Effector CD4-positive, alpha-beta T cell (primary cell): ENCODE measurements at places on chromosomes 3 and 15.

GRCh38 chr3:51669241-51670052 lies 1.6 kb upstream of the TEX264 start:
- peak; percentile 79 for DNase-seq

GRCh38 chr15:28954466-28955159 lies 68.8 kb downstream of the APBA2 start:
- no peak for DNase-seq

- DNase-seq = no peak
These were observed 21.5 kb upstream of the FSTL1 start for GRCh38 chr3:120472121-120472844.

GRCh38 chr3:13143381-13144004 lies 70.3 kb upstream of the IQSEC1 start:
- no peak for DNase-seq

DNA sequence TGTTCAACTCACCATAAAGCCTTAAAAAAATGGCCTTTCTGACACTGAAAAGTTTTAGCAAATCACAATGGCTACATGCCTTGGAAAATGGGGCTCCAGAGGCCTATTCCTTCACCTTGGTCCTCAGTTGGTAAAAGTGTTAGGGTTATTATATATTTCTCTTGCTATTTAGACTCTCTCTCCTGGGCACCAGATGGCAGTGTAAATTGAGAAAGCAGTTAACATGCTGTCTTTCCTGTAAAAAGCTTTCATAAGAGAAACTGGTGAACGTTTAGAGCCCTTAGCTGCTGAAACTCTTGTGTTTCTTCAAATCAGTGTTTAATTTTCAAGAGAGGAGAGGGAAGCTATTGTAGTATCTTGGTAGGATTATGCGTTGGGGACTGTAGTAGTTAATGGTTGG lies 89.9 kb downstream of the LRTM1 start:
- no peak for DNase-seq

- DNase-seq = no peak
These were observed 217.3 kb upstream of the GOLIM4 start for GRCh38 chr3:168312984-168313383.

DNA sequence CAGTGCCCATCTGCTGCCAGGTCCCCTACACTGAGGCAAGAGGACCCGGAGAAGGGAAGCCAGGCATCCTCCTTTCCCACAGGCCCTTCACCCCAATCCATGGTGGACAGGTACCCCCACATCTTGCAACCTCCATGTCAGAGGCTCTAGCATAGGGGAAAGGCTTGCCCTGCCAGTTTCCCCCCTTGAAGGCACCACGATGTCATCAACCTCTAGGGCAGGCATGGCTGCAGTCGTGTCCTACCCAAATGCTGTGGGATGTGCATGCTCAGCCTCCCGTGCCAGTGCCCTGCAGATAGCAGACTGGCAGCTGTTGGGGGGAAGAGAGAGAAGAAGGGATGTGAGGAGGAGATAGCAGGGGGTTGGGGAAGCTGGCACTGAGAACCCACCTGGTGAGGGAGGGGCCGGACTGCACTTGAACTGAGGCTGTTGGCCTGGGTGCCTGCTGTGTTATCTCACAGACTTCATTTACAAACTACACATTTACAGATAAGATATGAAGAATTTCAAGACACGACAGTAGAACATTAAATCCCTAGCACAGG lies 197.5 kb downstream of the ADAMTS9 start:
- DNase-seq = no peak

GRCh38 chr3:156605686-156606605 lies 51.0 kb upstream of the SSR3 start:
- no peak for DNase-seq

GRCh38 chr3:25043177-25043576 lies 384.9 kb upstream of the RARB start:
- no peak for DNase-seq

- no peak for DNase-seq
These were observed 25.7 kb upstream of the WNT5A start for GRCh38 chr3:55512571-55513343.

DNA sequence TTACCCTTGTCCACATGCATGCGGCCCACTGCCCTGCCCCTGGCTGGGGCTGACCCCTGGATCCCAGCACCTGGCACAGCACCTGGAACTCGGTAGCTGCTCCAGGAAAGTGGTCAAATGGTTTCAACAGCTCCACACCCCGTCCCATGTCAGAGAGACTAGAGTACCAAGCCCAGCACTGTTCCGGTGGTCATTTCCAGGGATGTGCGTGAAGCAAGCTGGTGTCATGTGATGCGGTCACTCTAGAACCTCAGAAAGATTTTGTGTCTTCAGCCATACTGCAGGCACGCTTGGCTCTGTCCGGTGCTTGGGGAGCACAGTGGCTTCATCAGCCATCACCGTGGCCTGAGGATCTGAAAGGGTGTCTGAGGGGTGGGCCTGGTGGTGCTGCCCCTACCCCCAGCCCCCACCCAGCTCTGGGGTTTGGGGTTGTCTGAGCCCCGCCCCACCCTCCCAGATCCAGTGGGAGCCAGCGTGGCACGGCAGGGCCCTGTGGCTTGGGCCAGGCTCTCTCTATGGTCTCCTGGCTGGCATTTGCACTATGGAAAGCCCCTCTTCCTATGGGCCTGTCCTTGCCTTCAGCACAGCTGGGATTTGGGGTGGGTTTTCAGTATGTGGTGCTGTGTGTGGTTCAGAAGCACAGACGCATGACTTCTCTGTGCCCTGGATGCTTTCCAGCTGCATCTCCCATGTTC lies 15.3 kb downstream of the APBA2 start:
- DNase-seq = no peak
